ENCODE measurements at places on chromosomes 5 and 9. TPM values are rescaled to one million over a fixed set of nuclear protein-coding genes. Genes with fewer than 3 reads are reported as not detected.
A peak's percentile ranks its signal among the peaks of the same experiment; 100 is the strongest.

DNA sequence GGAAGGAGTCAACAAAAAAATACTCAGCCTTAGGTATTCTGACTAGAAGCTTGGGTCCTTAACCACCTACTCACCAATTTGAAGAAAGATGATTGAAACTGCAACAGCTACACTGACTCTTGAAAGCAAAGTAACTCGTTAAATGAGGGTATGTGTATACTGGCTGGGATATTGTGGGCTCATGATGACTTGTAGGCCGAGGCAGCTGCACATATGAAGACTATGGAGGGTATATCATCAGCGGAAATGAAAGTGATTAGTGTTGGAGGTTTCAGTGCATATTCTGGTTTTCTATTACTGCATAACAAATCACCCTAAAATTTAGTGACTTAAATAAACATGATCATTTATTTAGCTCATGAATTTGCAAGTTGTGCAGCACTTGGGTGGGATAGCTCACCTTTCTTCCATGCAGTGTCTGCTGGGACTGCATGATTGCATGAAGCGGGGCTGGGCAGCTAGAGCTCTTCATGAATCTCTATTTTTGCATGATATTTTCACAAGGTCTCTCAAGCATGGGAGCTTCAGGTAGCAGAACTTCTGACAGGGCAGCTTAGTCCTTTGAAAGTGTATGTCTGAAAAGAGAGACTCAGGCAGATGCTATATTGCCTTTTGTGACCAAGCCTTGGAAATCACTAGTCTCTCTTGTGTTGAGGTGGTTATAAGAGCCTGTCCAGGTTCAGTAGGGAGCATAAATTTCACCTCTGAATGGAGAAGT, 96.1 kb upstream of the CDKN2B start:
- DNase-seq, result no peak

- no peak for DNase-seq
Observed at GRCh38 chr9:100761276-100761802, 183.5 kb downstream of the CAVIN4 start.

- peak; percentile 17 for DNase-seq
Observed at GRCh38 chr5:156850206-156850751, at the start of gene PPP1R2B. Gene PPP1R2B (plus strand): TSS chr5:156850295. CDS start chr5:156850563, 268 bp downstream.

DNA sequence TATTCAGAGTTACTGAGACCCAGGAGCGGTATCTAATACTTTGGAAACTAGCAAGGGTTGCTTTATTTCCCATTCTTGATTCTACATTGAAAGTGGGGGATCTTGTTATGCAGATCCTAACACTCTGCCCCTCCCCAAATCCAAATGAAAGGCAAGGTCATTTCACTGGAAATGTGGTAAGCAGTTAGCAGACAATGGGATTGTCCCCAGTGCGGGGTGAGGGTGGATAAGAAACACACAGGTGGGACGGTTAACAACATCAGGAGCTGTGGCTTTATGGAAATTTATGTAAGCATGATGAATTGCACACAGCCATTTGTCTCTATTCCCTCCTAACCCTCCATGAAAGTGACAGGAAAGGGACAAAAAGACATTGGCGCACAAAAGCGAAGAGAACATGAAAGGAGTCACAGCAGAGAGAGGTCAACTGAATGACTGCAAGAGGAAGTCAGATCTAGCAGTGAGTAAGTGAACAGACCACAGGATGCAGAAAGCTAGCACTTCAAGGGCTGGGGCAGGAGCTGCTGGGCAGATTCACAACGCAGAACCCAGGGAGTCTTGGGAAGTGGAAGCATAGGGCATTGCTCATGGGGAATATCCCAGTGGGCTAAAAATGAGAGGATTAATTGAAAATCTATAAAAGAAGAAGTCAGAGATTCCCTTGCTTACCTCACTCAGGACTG, 184.4 kb downstream of the HSD17B3 start:
- peak; percentile 13 for DNase-seq

CDH6 gene
- total RNA-seq, result 0.87 TPM

GRCh38 chr5:36360307-36360706, 58.6 kb upstream of the RANBP3L start:
- no peak for DNase-seq

DNA sequence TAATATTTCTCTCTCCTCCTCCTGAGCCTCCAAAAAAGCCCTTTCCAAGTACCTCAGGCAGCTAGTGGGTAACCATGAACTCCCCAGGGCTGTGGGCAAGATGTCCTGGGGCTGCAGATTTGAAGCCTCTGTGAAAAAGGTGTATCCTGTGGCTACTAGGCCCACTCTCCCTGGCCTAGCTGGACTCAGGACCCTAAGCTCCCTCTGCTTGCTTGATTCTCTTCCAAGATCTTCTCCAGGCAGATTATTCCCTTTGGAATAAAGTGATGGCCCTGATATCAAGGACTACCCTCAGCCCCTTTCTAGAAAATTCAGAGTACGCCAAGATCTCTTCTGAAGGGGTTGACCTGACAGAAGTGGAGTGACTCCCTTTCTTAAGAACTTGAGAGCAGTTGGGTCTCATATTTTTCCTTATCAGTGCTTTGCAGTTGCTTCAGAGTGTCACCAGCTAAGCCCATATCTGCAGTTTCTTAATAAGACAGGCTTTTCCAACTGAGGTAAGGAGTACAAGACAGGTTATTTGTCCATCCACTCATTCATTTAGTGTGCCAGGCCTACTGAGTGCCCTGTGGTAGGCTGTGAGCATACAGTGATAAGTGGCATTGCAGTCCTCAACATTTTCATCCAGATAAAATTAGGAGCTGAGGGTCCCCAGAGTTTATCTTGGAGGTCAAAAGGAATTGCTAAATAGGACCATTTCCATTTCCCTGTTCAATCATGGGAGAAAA, 42.5 kb downstream of the CYSTM1 start:
- no peak for DNase-seq

DNA sequence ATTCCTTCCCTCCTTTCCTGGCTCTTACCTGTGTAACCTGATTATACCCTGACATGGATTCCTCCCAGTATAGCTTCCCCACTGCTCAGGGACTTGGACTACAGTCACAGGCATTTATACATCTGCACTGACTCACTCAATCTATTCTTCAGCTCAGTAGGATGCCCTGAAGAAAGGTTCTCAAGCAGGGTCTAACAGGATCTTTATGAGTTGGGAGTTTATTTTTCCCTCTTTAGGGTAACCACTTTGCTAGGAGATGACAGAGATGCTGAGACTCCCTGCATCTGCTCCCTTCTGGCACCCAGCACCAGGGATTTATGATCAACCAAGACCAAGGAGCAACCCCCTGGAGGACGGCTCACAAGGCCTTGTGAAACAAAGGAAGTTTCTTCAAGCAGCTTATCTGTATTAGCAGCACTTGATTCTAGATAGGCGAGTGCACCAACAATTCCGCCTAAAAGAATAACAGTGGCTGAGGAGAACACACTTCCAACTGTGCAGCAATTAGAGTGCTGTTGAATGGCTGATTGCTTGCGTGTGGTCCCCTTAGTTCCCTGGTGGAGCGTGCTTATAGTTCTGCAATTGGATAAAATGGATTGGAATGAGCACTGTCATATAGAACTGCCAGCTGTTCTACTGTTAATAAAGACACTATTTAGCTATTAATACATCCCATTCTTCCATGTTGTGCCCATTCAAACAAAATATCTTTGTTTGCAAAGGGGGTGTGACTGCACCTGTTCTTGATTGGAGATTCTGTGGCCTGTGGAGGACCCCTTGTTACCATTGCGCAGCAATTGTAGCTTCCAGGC, 482.6 kb downstream of the ZNF608 start:
- DNase-seq, result no peak

DNA sequence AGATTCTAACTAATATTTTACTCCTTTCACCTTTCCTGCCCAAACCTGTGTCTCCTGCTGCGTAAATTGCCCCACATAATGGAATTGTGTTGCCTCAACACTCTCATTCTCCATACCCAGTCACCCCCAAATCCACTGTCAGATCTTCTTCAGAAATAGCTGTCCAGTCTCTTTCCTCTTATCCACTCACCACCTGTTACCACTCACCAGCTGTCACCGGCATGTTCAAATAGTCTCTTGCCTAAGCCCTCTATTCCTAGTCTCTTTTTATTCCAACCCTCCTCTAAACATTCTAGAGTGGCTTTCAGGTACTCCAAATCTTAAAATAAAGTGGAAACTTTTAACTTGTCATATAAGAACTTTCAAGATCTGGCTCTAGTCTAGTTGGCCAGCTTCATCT, 262.0 kb upstream of the FBXL7 start:
- DNase-seq, result no peak

DNA sequence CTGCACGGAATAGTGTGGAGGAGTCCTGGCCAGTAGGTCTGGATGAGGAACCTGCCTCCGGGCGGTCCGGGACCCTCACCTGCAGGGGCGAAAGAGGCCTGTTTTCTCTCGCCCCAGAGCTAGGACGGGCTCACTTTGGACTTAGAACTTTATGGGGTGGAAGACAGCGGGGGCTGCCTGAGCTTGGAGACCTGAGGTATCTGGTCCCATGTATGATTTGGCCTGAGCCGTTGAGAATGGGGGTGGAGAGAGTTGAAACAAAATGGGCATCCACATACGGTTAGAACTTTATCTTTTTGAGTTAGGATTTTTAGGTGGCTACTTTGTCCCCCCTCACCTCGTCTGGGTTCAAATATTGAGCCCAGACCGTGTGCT, 681 bp upstream of the ETF1 start:
- DNase-seq, result no peak

DNA sequence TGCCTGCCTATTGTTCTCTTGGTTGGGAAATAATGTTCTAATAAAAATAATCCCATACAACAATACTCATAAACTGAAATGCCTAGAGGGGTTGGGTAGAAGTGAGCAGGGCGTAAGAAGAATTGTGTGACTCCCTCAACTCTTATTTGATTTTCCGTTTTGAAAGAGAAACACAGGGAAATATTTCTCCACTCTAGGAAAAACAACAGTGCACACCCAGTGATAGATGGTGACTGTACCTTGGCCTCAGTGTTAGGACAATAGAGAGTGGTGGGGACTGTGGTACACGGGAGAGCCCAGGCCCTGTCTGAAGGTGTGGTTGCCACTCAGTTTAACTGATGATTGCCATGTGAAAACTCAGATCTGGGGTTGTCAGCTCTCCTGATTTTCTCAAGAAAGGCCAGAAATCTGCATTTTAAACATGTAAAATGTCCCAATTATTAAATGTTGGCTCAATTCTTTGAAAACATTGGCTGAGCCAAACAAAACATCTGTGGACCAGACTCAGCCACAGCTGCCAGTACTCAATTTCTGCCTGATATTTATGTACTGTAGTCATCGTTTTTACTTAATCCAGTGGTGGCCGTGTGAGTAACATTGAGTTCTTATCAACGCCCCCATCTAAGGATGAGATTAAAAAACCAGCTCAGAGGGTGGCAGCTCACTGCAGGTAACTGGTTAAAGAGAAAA, 103.8 kb upstream of the ZNF618 start:
- peak; percentile 20 for DNase-seq

GRCh38 chr5:57311921-57312735, 138.3 kb downstream of the GPBP1 start:
- no peak for DNase-seq

DNA sequence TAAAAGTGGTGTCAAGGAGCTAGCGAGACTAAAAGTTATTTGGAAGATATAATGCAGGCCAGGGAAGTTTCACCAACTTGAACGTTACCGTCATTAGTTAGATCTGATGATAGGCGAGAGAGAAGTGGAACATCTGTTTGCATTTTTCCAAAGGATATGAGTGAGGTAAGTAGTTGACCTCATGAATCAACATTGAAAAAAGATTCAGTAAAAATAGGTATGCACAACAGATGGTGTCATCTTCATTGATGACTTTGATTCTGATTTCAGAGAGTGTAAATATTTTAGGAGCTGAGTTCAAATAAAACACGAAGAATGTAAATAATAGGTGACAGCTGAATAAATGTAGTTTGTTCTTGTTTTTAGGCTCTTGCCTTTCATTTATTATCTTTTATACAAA, 998.9 kb upstream of the CDH6 start:
- DNase-seq, result no peak

GRCh38 chr9:116027951-116028350, 125.6 kb upstream of the PAPPA start:
- no peak for DNase-seq

DNA sequence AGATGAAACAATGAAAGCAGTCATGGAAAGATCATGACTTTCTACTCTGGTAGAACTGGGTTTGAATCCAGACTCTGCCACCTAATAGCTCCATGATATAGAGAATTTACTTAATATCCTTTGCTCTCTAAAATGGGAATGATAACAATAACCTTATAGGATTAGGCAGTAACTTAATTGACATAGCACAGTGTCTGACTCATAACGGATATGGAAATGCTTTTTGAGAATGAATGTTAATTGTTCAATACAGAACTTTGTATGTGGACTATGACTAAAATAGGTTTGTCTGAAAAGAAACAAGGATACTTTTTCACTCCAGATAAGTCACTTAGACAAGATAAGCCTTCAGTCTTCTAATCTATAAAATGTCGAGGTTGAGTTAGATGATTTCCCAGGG, 330.7 kb downstream of the PTPRD start:
- no peak for DNase-seq

JAKMIP2 gene
- total RNA-seq, result 1.7 TPM

DNA sequence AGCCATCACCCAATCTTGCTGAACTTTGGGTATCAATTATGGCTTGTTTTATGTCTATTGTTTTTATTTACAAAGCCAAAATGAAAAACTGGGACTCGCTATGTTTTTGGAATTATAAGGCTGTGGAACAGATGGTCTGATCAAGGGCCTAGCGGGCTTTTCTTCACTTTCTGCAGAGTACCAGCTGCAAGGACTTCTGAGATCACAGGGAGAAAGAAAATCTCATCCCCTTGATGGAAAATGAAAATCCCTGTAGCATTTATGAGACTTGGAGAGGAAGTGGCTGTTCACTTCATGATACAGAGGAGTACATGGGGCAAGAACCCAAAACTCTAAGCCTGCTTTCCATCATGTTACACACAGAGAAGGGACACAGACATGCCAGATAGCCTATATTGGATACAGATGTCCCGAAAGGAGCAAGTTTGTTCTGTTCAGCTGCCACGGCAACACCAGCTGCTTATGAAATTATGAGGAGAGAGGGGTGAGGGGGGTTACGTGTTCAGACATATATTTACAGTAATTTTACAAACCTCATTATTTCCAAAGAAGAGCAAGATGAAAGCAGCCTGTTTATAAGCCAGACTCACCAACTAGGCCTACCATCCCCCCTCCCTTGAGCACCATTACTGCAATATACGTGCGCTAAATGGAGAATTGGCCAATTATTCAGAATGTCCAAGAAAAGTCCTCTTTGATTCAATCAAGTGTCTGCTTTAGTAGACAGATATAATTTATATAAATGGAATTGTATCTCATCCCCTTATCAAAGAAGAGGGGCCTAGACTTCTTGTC, 220.0 kb downstream of the MARCHF11 start:
- DNase-seq, result no peak

SHOC1 gene
- 25.9 TPM for total RNA-seq

DNA sequence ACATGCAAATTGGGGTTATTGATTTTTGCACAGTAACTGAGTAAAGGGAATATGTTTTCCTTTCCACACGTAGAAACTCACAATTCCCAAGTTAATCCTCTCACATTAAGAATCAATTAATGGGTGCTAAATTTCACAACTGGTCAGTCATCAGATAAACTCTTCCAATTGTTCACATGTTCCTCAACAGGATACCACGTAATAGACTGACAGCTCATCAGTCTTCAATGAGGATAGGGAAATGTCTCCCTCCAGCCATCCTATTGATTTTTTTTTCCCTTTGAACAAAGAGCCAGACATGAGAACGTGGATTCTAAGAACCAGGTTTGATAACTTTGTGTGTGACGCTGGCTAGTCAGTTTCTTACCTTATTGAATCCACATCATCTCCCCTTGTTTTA, 768 bp upstream of the CER1 start:
- no peak for DNase-seq

GRCh38 chr9:18611971-18612370, 138.0 kb downstream of the ADAMTSL1 start:
- no peak for DNase-seq

FOXD4L6 gene
- total RNA-seq, result not detected

All from testis (tissue), 5 donors.